ENCODE measurements at places on chromosomes 1 and 21.

DNA sequence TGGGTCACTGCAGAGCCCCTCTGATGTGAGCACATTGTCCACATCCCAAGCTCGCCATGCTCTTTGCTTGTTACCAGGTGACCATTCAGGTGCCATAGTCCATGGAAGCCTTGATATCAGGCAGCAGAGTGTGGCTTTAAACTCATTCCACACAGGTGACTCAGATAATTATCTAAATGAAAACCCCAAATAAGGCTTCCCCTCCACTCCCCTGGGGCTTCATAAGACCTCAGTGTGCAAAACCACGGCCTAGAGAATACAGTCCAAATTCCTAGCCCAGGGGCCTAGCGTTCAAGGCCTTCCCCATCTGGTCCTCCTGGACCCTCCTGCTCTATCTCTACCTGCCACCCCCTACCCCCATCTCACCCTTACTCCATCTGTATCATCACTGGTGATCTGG lies 97.1 kb downstream of the ARHGEF10L start:
- no peak for DNase-seq

GRCh38 chr21:42237577-42237976 lies 18.6 kb downstream of the ABCG1 start:
- no peak for DNase-seq

DNA sequence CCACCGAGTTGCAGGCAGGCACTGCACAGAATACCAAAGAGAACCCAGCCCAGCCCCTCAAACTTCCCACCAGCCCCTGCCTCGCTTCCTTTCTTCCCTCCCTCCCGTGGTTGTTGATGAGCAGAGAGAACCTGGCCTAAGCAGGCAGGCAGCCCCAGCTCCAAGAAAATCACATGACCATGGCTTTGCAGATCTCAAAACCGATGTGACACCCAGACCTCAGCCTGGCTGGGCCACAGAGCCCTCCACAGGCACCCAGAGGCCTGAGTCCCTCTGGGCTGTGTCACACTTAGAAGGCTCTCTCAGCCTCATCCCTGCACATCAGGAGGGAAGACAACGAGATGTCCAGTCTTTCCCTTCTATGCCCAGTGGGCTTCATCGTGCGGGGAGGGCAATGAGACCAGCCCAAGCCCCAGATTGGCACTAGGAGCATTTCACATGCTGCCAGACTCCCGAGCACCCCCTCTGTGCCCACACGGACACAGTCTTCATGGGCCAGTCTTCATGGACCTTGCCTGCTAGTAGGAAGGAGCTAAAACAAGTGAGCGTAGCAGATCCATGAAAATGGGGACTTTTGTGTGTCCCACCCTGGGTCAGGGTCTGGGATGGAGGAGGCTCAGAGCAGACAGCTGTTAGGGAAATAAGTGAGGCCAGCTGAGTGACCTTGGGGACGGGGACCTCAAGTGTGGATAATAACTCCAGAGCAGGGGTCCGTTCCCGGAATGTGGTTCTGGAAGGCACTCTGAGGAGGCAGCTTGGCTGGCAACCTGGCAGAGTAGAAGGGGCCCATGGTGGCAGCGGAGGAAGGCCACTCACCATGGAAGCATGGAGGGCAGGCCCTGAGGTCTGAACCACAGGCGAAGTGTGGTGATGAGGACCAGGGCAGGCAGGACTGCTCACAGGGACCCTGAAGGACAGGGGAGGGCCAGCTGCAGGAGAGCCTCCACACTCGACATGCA lies 204.4 kb upstream of the VAMP3 start:
- no peak for DNase-seq

DNA sequence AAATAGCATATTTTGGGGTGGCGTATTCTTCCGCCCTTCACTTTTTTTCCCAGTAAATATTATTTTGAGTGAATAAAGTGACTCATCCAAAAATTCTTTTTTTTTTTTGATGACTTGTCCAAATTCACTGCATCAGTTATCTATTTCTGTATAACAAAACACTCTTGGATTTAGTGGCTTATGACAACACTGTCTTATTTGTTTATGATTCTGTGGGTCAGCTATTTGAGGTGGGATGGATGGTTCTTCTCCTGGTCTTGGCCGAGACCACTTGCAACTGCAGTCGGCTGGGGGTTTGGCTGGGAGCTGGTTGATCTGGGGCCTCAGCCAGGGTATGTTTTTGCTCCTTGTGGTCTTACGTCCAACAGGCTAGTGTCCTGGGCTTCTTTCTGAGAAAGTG lies 39.9 kb upstream of the SRSF10 start:
- no peak for DNase-seq

DNA sequence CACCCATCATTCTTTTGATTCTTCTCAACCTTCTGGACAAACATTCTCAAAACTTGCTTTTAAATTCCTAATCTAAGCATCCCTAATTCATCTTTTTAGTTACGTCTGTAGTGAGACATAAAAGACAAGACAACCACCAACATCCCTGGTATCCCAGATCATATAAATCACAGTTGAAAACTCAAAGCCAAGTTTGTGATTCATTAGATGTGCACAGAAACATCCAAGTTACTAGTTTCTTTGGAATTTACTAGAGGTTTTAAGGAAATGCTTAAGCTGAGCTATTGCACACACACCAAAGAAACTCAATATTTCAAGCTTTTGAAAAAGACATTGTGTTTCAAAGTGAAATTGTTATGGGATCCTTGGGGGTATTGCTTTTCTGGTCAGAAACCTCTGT lies 47.6 kb downstream of the ATP6V1G3 start:
- no peak for DNase-seq

DNA sequence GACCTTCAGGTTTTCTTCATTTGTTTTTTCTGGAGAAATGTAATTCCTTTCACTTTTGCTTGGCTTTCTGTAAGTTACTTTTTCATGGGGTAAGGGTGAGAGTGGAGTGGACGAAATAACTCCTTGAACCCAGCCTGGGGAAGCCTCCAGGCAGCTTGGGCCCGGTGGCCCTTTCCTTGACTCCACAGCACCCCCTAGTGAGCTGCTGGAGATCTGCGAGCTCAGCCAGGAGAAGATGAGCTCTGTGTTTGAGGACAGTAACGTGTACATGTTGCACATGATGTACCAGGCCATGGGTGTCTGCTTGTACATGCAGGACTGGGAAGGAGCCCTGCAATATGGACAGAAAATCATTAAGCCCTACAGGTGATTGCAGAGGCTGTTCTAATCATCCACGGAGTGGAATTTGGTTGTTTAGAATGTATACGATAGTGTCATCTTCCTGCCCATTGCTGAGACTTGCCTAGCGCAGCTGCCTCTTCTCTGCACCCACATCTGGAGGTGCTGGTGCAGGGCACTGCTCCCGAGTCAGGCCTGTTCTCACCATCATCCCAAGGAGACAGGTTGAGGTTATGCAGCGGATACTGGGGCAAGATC lies 51.0 kb downstream of the SMYD2 start:
- peak; percentile 49 for DNase-seq

DNA sequence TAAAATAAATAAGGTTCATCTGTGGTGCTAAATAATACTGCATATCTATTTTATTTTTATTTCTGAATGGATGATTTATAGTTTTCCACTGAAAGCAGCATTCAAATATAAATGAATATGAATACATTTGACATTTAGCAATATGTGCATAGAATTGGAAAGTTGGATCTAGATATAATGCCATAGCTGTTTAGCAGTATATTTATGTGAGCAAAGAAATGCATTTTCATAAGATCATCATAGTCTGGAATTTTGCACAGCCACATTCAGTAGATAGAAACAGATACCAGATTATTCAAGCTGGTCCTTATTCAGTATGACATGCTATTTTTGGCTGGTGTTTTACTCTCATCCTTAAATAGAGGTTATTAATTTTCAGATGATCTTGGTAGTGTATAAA lies 46.0 kb downstream of the SNX7 start:
- no peak for DNase-seq

- DNase-seq, result no peak
Observed at GRCh38 chr1:221157026-221157761, 278.0 kb downstream of the HLX start.

DNA sequence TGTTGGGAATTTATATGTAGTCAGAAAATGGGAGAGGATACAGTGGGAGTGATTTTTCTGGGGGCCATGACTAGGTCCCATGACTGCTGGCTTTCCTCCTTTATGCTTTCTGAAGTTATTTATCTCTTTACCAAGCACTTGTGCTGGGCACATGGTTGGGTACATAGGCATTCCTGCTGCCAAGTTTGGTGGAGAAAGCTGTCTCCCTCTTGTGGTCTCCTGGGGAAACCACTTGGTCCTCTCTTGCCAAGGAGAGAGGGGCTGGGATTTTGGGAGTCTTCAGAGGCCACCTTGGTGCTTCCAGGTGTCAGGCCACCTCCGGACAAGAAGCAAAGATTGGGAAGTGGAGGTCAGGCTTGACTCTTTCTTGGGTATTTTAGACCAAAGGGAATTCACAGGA lies 120.2 kb upstream of the KCNE2 start:
- no peak for DNase-seq

GRCh38 chr1:244276646-244277045 lies 175.1 kb downstream of the ADSS2 start:
- no peak for DNase-seq

GRCh38 chr1:44267438-44267837 lies 54.2 kb downstream of the DMAP1 start:
- DNase-seq, result no peak

GRCh38 chr1:243364866-243365265 lies 109.0 kb downstream of the SDCCAG8 start:
- no peak for DNase-seq

GRCh38 chr21:35226328-35226727 lies 177.2 kb upstream of the RUNX1 start:
- DNase-seq, result no peak

DNA sequence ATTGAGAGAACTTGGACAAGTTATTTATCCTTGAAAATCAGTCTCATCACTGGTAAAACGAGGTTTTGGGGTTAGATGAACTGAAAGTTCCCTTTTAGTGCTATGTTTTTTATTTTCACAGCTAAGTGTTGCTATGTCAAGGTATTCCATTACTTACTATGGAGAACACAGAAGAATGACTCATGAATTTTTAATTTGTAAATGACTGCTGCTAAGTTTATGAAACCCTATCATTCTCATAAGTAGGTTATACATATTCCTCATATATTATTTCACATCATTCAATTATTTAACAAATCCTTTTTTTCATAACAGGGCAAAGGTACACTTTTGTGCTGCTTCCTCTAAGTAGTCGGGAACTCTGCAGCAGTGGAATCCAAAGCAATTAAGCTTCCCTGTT lies 52.2 kb upstream of the ATP1A1 start:
- DNase-seq, result no peak

DNA sequence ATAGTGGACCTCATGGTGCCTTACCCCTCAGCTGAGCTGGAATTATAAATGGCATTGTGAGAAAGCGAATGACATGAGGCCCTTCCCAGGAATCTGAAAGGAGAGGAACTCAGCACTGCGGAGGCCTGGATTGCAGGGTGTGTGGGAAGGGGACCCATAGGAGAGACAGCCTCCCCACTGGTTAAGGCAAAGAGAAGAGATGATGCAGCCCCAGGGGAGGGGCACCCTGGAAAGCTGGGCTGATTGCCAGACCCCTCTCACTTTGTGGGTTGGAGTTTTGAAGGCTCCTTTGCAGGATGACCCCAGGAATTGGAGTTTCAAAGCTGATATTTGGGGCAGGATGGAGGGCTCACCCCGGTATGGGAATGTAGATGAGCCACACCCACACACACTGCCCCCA lies 2.0 kb downstream of the NPPB start:
- no peak for DNase-seq

DNA sequence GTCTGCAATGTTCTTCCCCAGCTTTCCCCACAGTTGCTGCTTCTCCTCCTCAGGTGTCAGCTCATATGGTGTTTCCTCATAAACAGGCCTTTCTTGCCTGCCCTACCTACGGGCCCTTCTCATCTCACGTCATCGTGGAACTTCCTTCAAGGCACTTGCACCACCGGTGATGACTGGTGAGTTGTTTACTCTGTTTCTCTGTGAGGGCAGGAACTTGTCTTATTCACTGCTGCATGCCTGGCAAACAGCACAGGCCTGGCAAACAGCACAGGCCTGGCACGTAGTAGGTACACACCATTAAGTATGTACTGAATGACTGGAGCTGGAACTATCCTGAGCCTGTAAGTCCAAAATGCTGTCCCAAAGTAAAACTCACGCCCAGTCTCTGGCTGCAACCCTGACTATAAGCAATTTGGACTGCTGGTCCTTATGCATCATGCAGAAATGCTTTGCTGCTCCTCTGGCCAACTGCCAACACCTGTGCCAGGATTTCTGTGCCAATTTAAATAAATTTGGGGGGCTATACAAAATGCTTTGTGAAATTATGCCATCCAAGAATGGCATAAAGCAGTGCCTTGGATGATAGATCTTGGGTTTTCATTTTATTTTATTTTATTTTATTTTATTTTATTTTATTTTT lies 25.7 kb downstream of the STK40 start:
- no peak for DNase-seq

- DNase-seq, result no peak
Observed at GRCh38 chr1:29084196-29084521, 39.5 kb downstream of the TMEM200B start.

- no peak for DNase-seq
Observed at GRCh38 chr1:151370211-151370911, 2.1 kb downstream of the SELENBP1 start.

GRCh38 chr1:195714248-195714647 lies 894.0 kb downstream of the KCNT2 start:
- no peak for DNase-seq

All from retina (tissue), 1 donor.